ENCODE measurements at places on chromosomes 2 and 18.

DNA sequence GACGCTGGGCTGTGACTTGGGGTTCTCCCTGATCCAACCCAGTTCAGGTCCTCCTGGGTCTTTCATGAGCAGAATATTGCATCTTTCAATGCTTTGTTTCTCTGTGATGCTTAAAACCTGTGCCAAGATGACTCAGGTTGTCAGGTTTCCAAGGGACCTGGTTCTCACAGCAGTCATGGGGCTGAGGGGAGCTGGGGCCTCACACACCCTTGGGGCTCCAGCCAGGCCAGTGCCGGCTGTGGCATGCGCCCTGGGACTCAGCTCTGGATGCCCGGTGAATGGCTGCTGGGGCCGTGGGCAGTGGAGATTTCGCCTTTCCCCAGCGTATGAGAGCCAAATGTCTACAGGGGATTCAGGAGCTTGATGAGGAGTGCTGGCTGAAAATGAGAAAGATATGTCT is 29.6 kb downstream of the EDAR start:
- DNase-seq, result no peak

DNA sequence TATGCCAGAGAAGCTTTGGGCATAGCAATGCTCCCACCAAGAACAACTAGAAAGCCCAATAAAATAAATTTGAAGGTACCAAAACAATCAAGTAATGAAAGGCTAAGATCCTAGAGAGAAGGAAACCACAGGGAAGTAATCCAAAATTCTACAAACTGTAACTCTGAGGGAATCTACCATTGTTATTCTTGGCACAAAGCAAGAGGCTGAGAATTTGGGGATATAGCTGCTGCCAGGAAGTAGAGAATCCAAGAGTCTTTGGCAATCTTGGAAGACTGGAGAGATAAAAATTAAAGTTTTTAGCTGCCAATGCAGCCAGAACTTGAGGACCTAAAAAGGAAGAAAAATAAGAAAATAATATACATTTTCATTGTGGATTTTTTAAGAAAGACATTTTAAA is 68.5 kb downstream of the PIGN start:
- DNase-seq, result no peak

DNA sequence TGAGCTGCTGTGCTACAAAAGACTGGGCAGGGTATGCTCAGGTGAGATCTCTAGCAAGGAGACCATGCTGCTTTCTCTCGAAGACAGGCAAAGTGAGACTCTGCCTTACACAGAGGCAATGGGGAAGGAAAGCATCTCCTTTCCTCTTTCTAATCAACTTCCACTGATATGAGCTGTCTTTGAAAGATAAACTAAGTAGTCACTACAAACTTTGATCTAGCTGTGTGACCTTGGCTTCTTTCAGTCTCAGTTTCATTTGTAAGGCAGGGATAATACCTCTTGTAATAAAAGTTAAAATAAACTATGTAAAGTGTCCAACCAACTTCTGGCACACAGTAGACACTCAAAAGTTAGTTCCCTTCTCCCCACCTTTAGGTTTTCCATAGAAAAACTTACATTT is 7.5 kb downstream of the CCDC93 start:
- no peak for DNase-seq

DNA sequence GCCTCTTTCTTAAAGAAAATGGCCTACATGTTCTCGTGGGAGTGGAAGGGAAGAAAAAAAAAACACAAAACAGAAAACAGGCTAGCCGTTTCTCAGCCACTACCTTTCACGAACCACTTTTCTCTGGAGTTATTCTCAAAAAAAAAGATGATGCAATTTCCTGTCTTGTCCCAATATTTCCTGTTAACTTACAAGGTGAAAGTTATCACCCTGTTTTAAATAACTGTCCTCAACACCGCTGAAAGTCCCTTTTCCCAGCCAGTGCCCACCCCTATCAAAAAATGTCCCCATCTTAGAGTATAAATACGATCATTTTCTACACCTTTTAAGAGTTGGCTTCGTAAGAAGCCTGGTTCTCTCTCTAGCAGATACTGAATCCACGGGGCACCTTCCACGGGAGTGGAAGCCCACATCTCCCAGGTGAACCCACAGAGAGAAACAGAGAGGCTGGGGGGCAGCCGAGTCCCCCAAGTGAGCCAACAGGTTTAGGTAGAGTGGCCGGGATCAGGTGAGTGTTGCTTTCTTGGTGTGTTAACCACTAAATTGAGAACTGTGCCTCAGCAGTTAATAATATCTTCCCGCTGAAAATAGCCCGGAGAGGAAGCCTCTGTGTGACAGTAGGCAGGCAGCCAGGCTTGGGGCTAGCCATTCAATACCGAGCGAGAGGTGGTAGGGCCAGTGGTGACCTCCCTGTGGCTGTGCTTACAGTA is 15.9 kb downstream of the SMAD7 start:
- no peak for DNase-seq

DNA sequence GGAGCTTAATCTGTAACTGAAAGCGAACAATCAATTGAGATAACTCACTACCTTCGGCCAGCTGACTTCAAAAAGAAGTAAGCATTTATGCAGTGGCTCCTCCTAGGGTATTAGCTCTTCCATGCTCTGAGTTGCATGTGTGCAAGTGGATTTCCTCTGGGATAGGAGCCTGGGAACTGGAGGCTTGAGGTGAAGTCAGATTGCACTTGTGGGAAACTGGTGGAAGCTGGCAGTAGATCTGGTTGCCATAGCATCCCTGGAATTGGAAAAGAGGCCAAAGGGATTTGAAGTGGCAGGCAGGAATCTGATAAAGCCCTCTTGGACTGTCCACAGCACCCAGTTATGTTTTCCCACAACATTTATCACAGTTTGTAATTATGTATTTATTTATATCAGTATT is 50.6 kb upstream of the FMNL2 start:
- DNase-seq, result no peak

DNA sequence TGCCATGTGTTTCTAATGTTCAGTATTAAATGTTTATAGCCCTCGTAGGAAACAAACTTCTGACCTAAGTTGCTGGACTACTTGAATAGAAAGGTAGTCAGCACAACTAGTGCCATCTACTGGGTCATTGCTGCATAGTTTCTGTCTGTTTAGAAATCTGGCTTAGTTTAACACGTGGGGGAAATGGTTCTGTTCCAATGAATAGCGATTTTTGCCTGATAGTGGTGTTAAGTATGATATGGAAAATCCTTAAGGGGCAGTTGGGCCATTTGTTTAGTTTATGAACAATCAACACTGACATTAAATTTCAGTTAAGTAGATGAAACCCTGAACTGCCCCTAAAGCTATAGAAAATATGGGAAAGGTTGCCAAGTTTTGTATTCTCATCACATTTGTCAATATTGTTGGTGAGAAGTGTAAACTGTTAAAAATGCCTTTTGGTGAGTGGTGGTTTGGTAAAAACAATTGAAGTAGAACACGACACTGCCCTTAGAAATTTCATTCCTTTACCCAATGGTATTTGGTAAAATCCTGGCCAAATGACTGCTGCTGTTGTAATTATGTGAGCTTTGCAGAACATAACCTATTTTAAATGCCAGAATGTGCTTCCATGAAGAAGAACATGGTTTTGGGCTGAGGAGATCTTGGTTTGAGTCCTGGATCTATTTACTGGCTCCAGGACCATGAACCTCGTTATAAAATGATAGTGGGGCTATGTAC is 13.2 kb downstream of the NABP1 start:
- DNase-seq, result peak; percentile 60

DNA sequence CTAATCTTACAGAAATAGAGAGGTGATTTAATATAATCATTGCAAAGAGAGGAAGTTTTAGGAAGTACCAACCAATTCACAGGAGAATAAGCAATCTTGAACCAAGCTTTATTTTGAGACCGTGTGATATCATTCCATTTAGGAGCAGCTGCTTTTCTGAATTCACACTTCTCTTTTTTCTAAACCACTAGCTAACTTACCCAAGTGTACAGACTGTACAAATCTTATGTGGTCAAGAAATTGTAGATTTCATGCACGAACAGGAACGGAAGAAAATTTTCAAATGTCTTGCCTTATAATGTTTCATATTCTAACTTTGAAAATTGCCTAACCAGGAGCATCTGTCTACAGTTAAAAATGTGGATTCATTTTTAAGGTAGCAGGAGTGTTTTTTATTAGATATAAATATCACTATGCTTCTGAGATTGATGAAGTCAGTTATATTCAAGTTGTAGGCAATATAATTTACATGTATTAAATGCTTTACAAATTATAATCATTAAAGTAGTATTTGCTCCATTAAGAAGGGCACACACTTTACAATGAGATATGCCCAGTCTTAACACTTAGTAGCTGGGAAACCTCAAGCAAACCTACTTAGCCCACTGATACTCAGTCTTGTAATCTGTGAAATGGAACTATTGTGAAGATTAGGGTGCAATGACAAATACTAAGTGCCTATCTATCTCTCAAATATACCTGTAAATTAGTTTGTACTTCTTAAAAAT is 302.2 kb upstream of the STON1 start:
- no peak for DNase-seq

- no peak for DNase-seq
These were observed 48.8 kb upstream of the KCNE4 start for GRCh38 chr2:223003191-223003590.

GRCh38 chr18:49722477-49722876 is 90.9 kb downstream of the ACAA2 start:
- no peak for DNase-seq

- DNase-seq, result no peak
These were observed 671.9 kb upstream of the ZNF804A start for GRCh38 chr2:183926433-183926832.

DNA sequence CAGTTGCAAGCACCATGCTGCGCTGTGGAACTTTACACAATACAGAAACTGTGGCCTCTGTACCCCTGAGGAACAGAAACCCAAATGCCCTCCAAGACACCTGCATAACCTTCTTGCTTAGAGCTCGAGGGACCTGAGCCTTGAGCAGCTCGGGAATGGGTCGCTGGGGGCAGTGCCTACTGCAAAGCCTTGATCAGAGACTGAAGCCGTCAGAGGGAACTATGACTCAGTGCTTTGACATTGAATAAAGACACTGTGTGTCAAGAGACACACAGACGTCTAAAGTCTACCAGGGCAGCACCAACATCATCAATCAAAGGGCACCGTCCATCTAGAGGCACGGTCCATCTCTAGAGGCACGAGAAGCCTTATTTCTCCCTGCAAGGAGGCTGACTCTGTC is 30.6 kb downstream of the GPR45 start:
- no peak for DNase-seq
